Dermis microvascular lymphatic vessel endothelial cell (primary cell): ENCODE measurements at places on chromosomes 4 and X. TPM values are rescaled to one million over a fixed set of nuclear protein-coding genes. Genes with fewer than 3 reads are reported as not detected.

- DNase-seq, result no peak
Observed at GRCh38 chr4:121168446-121169281, 4.5 kb upstream of the TNIP3 start.

DNA sequence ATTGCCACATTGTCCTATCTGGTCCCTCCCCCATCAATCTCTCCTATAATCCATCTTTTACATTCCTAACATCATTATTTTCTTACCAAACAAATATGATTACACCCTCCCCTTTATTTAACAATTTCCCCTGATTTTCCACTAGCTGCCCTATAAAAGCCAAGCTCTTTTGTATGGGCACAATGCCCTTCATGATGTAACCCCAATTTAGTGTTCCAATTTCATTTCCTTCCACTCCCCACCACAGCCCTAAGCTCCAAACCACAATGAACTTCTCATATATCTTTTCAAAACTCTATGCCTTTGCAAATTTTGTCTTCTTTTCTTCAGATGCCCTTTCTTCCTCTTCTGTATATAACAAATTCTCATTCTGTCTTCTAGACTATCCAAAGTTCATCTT is 39.5 kb upstream of the PTPN13 start:
- DNase-seq, result no peak

Gene OPN1MW3
- not detected in 2 replicates for total RNA-seq

Gene NHSL2
- total RNA-seq, result 24.3 and 24.8 TPM in 2 replicates

DNA sequence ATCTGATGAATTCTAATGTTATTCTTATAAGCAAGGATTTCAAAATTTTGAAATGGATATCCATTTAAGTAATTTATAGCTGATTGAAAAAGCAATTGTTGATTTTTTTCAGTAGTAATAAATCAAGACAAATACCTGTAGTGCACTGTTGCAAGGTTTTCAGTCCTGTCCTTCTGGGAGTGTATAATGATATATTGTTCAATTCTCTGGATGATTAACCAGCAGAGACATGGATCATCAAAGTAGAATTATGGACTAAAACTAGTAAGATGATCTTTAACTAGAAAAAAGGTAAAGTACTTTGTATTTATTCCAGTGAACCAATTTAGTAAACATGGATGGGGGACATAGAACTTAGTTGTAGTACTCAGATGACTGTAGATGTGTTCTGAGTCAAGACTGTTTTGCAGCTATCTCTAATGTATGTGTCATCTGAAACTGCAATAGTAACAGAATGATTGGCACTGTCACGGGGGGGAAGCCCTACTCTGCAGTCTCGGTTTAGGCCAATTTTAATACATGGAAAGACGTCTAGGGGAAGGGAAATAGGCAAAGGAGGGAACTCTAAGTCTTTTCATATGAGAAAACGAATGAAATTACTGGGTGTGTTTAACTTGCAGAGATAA is 121.9 kb downstream of the GLRA3 start:
- no peak for DNase-seq

Gene TMEM31
- 0.13 TPM in 1 of 2 replicates, not detected in the other for total RNA-seq
